ENCODE measurements at places on chromosomes 2 and 18. TPM values are rescaled to one million over a fixed set of nuclear protein-coding genes. Genes with fewer than 3 reads are reported as not detected.
A peak's percentile ranks its signal among the peaks of the same experiment; 100 is the strongest.

DNA sequence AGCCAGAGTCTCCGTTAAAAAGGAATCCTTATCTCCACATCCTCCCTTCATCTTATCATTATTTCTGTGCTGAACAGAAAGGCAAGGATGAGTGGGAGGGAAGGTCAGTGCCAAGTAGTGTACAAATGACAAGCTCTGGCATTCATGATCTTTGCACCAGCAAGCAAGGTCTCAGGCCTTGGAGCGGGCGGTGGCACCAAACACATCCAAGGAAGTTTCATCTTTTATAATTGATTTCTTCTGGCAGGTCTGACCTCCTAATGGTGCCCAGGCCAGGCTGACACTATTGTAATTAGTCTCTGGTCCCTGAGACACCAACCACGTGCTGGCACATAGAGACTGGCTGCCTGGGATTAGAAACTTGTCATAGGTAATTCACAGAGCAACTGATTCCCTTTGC, 336.6 kb downstream of the EN1 start:
- no peak for DNase-seq

DNA sequence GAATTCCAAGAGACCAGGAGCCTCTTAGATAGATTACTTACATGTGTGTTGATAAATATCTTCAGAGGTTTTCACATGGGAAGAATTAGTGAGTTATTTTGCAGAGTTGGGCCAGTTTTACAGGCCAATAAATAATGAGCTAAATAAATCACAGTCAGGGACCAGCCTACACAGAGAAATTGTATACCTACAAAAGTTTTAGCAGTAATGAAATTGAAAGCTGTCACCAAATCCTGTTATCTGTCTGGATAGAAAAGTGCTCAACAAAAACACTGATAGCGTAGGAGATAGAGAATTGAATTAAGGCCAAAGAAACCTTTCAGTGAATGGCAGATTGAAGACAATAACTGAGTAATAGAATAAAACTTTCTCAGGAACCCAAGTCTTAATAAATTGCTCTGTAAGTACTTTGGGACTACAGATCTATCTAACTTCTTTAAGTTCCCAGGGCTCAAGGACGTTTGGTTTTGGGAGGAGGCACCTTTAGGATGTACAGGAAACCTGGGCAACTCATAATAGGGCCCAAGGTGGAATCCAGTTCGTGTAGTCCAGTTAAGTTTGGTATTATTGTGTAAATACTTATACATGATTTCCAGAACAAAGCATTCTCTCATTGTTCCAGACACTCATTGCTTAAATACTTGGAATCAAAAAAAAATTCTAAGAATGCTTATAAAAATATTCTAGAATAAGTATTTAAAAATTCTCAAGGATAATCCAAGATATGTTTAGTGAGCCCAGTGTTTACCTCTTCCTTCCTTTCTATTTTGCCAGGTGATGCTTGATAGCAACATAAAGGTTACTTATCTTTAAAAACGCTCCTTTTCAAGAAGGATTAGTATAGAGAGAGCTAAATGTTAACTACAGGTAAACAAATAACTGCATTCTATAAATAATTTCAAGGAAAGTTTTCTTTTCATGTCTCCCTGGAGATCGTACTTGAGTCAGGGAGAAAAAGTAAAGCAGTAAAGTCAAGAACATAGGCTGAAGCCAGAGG, 134.5 kb downstream of the NCKAP5 start:
- DNase-seq, result no peak

GRCh38 chr18:8868779-8869415, 163.5 kb downstream of the MTCL1 start:
- DNase-seq, result no peak

DNA sequence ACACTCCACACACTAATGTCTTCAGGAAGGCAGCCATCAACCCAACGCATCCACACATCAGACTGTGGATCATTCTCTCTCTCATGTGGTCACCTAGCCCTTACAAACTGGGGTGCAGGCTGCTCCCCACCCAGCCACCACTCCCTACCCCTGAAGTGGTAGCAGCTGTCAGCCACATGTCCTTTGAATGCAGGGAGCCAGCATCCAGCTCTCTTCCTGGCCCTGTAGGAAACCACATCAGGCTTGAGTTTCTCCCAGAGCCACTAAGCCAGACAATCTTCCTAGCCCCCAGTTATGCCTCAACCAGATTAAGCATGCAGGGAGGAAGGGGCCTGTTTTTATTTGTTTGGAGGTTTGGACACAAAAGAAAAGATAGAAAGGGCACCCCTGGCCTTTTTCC, 52.8 kb upstream of the SPP2 start:
- DNase-seq, result no peak

- no peak for DNase-seq
Measured at GRCh38 chr2:224646242-224646846, 61.2 kb upstream of the CUL3 start.

- no peak for DNase-seq
Measured at GRCh38 chr2:217593732-217594131, 409.1 kb downstream of the TNS1 start.

DNA sequence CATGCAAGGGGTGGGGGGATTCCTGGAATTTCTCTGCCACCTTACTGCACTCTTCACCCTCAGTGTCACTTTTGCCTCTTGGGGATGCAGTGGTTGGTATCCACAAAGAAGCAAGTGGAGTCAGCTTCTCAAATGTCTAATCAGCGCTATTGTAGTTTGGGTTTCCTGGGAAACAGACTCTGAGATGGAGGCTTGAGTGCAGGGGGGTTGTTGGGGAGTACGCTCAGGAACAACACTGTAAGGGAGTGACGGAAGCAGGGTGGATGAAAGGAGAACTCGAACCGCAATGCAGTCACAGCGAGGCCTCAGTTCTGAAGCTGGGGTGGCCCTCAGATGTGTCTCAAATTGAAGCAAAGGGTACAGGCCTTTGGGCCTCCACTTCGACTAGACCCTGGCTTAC, 73.6 kb upstream of the EPC2 start:
- DNase-seq, result no peak

- no peak for DNase-seq
Measured at GRCh38 chr18:56890632-56891031, 239.5 kb downstream of the WDR7 start.

- DNase-seq, result no peak
Measured at GRCh38 chr18:37424507-37424906, 141.1 kb downstream of the CELF4 start.

DNA sequence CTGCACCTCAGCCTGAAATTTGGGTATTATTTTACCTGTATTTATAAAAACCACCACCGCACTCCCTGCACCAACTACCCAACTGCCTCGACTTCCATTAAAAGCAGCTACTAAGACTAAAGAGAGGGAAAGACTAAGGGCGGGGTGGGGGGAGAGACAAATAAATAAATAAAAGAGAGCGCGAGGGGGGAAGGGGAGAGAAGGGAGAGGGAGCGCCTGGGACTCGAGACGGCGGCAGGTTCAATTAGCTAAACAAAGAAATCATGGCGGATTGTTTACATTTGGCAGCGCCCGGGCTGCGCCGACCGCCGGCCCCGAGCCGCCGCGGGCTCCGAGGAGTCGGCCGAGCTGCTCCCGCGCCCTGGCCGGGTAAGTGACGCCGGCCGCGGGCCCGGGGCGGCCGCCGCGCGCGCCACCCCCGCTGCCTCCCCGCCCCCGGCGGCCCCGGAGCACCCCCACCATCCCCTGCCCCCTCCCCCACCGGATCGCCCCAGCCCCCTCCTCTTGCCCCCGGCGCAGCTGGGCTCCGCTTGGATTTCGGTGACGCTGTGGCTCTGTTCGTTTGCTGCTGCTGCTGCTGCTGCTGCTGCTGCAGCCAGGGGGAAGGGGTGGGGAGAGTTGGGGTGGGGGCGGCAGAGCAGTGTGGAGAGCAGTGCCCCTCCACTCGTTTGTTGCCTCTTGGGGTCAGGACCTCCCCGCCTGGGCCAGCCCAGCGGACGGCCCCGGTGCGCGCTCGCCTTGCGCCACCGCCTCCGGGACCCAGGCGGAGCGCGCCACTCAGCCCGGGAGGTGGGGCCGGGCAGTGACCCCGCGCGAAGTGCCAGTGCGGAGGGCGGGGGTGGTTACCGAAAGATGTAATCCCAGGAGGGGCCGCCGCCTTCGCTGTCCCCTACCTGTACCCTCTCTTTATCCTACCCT, 187.2 kb upstream of the FANCL start:
- DNase-seq, result no peak

- no peak for DNase-seq
Measured at GRCh38 chr2:45497355-45497754, 113.7 kb downstream of the SRBD1 start.

DNA sequence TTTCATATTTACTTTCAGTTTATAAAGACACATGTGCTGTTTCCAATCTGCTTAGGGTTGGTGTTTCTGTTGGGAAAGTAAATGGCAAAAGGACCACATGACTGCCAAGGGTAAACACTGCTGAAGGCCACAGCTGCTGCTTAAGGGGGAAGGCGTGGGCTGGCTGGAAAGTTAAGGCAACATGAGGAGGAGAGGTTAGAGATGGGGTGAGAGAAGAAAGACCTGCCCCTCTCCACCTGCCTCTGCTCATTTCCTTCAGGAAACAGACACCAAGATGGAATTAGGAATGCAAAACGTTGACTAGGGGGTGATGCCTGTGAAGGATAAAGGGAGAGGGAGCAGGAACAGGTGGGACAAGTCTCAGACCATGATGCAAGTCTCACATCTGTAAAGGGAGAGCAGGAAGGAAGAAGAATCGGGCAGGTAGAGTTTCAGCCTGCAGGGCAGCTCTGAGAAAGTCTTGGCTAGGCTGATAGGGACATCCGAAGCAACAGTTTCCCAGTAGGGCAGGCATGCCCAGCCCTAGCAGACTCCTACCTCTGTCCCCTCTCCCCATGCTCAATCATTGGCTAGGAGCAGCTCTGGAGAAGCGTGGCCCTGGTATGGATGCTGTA, 86.0 kb downstream of the CDC42EP3 start:
- DNase-seq, result no peak

GRCh38 chr2:189533288-189534035, 47.1 kb downstream of the SLC40A1 start:
- DNase-seq, result no peak

DNA sequence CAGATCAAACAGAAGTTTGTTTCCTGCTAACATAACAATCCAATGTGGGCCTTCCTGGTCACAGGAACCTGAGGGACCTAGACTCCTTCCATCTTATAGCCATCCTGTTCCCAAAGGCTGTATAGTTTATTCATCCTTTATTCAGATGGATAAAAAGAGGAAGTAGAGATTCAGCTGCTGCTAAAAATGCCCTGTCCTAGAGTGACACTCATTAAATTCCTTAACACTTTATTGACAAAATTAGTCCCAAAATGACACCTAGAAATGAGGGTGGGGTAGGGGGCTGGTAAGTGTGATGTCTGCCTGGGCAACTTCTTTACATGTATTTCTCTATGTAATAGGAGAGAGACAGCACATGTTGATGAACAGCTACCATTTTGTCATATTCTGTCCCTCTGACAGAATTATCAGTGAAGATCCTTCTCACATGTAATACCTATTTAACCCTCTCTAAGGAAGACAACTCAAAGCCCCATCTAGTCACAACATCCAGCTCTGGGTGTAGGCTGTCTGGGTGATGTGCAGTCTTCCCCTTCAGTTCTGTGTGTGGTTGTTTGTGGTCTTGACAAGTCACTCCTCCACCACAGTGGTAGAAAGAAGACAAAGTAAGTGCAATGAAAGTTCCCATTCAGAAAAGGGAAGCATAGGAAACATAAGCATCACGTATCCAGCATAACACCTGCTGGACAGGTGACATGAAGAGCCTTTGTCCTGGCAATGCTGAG, 253.9 kb upstream of the CNTNAP5 start:
- DNase-seq, result no peak

GRCh38 chr2:138811431-138811830, 31.2 kb upstream of the NXPH2 start:
- no peak for DNase-seq

DNA sequence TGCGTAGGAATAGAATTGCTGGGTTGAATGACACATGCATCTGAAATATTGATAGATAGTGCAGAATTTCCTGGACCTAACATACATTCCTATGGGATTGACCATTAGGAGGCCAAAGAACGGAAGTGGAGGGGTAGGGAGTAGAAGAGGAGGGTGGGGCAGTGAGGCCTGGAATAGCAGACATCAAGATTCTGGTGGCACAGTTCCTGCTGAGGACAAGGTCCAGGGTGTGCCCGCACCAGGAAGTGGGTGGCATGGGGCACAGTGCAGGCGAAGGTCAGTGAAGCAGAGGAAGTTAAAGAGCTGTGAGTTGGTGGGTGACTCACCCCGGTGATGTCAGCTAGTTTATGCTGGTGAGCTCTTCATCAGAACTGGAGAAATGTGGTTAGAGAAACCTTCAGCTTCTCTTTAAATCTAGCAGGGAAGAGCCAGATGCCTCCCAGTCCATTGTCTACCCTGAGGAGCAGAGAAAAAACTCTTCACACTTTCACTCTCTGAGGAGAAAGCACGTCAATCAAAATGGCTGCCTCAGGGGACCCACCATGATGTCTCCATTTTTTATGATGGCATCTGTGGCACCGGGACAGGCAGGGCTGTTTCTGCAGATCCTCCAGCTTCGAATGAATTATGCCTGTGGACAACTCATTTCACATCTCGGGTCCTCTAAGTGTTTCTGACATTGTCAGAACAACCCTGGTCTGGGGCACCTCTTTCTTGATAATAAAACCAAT, 55.9 kb upstream of the CTLA4 start:
- peak; percentile 54 for DNase-seq

GRCh38 chr2:112821142-112821541, 15.4 kb downstream of the IL1B start:
- DNase-seq, result no peak

GRCh38 chr2:238404406-238405216, 22.1 kb upstream of the ASB1 start:
- DNase-seq, result no peak

- no peak for DNase-seq
Measured at GRCh38 chr2:148596018-148596417, 48.5 kb upstream of the EPC2 start.

- peak; percentile 84 for DNase-seq
Measured at GRCh38 chr2:28661589-28662001, 90.0 kb upstream of the PPP1CB start.

DNA sequence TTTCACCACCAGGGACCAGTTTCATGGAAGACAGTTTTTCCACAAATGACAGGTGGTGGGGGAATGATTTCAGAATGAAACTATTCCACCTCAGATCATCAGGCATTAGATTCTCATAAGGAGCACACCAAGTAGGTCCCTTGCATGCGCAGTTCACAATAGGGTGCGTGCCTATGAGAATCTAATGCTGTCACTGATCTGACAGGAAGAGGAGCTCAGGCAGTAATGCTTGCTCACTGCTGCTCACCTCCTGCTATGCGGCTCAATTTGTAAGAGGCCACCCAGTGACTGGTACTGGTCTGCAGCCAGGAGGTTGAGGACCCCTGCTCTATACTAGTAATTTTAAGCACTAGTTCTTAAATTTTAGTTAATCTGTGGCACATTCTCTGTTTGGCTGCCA, 107.8 kb downstream of the IKZF2 start:
- no peak for DNase-seq

Gene CXCR1
- polyA plus RNA-seq, result 0.10 TPM

Gene RAB11FIP5
- polyA plus RNA-seq, result 25.2 TPM

Gene VAMP8
- 26.6 TPM for polyA plus RNA-seq

Gene FBXO36
- polyA plus RNA-seq, result 1.1 TPM

Gene DSG1
- polyA plus RNA-seq, result under 0.01 TPM

Gene NEU2
- polyA plus RNA-seq, result not detected
